Motor neuron (in vitro differentiated cells): ENCODE measurements at places on chromosomes 6 and 20. TPM values are rescaled to one million over a fixed set of nuclear protein-coding genes. Genes with fewer than 3 reads are reported as not detected.

SNAP91 gene
- 51.0 and 52.8 TPM in 2 replicates for total RNA-seq

UNC5CL gene
- 1.1 and 1.5 TPM in 2 replicates for total RNA-seq

BPIFB4 gene
- total RNA-seq, result 0.21 TPM in 1 of 2 replicates, not detected in the other

ZBTB2 gene
- total RNA-seq, result 18.5 and 19.7 TPM in 2 replicates

FARS2 gene
- 13.5 and 14.3 TPM in 2 replicates for total RNA-seq

ADGB gene
- 0.58 TPM in 1 of 2 replicates, not detected in the other for total RNA-seq

OR2W1 gene
- not detected in 2 replicates for total RNA-seq

PDYN gene
- total RNA-seq, result 0.06 TPM in 1 of 2 replicates, not detected in the other

SNAI1 gene
- 1.1 and 1.9 TPM in 2 replicates for total RNA-seq

FAM83B gene
- not detected in 2 replicates for total RNA-seq

ALDH5A1 gene
- 14.6 and 15.2 TPM in 2 replicates for total RNA-seq

SPATA2 gene
- total RNA-seq, result 5.4 and 6.2 TPM in 2 replicates
